ENCODE measurements at places on chromosomes 1 and 21.

DNA sequence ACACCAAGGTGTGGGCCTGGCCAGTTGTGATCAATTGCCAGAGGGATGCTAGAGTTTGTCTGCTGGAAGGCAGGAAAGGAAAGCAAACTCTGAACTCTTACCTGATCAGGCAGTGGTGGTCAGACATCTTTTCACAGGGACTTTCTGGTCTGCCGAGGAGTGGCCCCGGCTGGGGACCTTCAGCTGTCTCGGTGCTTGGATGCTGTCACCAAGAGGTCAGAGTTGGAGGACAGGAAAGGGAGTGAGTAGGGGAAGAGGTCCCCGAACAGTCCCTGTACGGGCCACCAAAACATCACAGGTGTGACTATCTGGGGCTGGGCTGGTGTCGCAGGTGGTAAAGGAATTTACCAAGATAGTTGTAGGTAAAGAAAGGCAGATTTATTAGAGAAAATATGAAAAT is 17.7 kb upstream of the METTL13 start:
- no peak overlapping the region for H3K4me3 ChIP-seq
- H3K27me3 ChIP-seq: peaks cover 36% of the 10 kb centered on the region
- no peaks in the 10 kb centered on the region for H3K36me3 ChIP-seq

DNA sequence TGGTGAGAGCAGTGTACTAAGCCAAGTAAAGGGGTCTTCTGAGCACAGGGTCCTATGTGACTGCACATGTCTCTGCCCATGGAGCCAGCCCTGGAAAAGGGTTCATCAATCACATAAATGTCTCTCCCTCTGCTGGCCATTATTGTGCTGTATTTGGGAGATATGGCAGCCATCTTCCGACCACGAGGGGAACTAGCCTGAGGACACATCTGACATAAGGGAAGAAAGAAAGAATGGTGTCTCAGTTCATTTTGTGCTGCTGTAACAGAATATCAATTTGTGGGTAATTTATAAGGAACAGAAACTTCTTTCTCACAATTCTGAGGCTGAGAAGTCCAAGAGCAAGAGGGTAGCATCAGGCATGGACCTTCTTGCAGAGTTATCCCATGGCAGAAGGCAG is 55.1 kb upstream of the GJA5 start:
- H3K27me3 ChIP-seq: peaks cover 35% of the 10 kb centered on the region
- no peak overlapping the region for H3K4me3 ChIP-seq
- no peaks in the 10 kb centered on the region for H3K4me1 ChIP-seq
- H3K27ac ChIP-seq: no peak overlapping the region

DNA sequence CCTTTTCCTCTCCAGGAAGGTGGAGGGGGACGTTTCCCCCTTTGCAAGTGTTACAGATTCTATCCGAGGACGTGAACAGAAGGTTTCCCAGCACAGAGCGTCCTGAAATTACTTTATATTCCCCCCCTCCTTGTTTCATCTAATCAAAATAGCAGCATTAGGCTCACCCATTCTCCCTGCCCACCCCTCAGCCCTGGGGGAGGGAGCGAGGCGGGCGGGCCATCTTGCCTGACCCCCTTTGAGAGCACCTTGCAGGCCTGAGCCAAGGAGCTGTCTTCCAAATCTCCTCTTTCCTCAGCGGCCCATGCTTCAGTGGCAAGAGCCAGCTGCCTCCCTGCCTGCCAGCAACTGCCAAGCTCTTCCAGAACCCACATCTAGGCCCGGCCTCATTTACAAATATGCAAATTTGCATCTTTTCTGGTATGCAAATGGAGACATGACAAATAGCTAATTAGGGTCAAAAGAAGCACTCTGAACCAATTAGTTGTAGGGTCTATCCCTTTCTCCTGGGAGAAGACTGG is 69.1 kb upstream of the POU3F1 start:
- DNase-seq: no peak
- no peaks in the 10 kb centered on the region for H3K36me3 ChIP-seq
- no peak overlapping the region for H3K4me3 ChIP-seq
- H3K27ac ChIP-seq: no peak overlapping the region
- peaks cover 11% of the 10 kb centered on the region for H3K27me3 ChIP-seq

GRCh38 chr1:39398278-39399021 is 93.0 kb upstream of the BMP8A start:
- peaks cover 24% of the 10 kb centered on the region for H3K36me3 ChIP-seq
- H3K4me1 ChIP-seq: peaks cover 76% of the 10 kb centered on the region
- peak overlapping the region; percentile 46 for H3K27ac ChIP-seq

- H3K27me3 ChIP-seq: no peaks in the 10 kb centered on the region
- H3K4me1 ChIP-seq: peaks cover 11% of the 10 kb centered on the region
- H3K4me3 ChIP-seq: no peak overlapping the region
- no peak overlapping the region for H3K27ac ChIP-seq
- peaks cover 3% of the 10 kb centered on the region for H3K36me3 ChIP-seq
Observed at GRCh38 chr1:89826594-89826993, 5.8 kb downstream of the LRRC8D start.

DNA sequence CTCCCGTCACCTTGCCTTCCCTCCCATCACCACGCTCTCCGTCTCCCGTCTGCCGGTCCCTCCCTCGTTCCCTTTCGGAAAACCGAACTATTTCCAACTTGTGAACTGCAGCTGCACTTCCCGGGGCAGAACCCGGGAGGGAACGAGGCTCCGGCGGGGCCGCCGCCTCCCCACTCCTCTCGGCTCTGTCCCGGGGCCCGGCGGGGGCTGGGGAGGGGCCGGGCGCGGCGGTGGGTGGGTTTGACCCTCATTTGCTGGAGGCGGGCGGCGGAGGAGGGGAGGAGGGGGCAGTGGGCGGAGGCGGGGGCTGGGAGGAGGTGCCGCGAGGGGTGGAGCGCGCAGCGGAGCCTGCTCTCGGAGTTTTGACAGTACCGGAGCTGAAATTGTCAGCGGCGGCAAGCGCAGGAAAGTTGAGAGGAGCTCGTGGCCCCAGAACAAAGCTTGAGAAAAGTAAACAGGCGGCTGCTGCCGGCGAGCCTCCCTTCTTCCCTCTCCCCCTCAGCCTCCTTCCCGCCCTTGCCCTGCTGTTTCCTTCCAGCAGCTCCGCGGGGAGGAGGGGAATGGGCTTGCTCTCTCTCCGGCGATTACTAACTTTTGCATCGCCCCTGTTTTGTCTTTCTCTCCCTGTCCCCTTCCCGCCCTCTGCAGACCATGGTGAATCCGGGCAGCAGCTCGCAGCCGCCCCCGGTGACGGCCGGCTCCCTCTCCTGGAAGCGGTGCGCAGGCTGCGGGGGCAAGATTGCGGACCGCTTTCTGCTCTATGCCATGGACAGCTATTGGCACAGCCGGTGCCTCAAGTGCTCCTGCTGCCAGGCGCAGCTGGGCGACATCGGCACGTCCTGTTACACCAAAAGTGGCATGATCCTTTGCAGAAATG is 2.9 kb downstream of the LMO4 start:
- H3K36me3 ChIP-seq: peaks cover 9% of the 10 kb centered on the region
- peaks cover 55% of the 10 kb centered on the region for H3K4me1 ChIP-seq
- peak overlapping the region; percentile 97 for H3K4me3 ChIP-seq
- H3K27me3 ChIP-seq: no peaks in the 10 kb centered on the region

GRCh38 chr1:206714331-206715058 is 29.8 kb downstream of the MAPKAPK2 start:
- H3K4me1 ChIP-seq: peaks cover 88% of the 10 kb centered on the region
- peak overlapping the region; percentile 100 for H3K27ac ChIP-seq
- no peaks in the 10 kb centered on the region for H3K27me3 ChIP-seq

DNA sequence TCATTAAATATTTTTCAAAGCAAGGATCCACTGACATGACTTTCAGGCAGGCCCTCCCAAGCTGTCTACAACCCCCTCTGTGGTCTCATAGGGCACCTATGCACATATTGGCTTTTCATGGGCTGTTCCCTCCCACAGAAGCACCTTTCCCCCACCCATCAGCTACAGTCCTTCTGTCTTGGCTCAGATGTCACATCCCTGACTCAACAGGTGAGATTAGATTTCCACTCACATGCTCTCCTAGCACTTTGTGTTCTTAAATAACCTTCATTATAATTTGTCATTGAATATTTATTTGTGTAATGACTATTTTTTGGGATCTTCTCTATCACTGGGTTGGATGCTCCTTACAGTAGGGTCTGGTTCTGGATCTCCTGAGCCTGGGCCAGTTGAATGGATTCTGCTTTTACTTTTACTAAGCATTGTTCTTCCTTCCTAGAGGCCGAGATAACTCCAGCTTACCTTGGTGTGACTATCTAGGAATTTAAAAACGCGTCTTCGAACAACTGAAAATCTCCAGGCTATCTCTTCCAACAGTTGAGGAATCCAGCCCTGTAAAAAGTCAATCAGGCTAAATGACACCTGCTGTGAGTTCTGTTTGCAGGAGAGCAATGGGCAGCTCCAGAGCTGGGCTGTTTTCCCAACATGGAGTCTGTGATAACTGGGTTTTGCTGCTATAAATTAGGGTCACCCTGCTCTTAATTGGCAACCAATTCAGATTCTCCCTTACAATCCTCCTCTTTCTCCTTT is 16.2 kb downstream of the ROR1 start:
- H3K4me3 ChIP-seq: no peak overlapping the region
- H3K27ac ChIP-seq: no peak overlapping the region
- no peaks in the 10 kb centered on the region for H3K36me3 ChIP-seq
- peaks cover 45% of the 10 kb centered on the region for H3K27me3 ChIP-seq
- no peak for DNase-seq

- peak overlapping the region; percentile 13 for H3K27ac ChIP-seq
- H3K4me1 ChIP-seq: peaks cover 68% of the 10 kb centered on the region
- no peaks in the 10 kb centered on the region for H3K27me3 ChIP-seq
Observed at GRCh38 chr1:230144010-230144614, 77.1 kb downstream of the GALNT2 start.

DNA sequence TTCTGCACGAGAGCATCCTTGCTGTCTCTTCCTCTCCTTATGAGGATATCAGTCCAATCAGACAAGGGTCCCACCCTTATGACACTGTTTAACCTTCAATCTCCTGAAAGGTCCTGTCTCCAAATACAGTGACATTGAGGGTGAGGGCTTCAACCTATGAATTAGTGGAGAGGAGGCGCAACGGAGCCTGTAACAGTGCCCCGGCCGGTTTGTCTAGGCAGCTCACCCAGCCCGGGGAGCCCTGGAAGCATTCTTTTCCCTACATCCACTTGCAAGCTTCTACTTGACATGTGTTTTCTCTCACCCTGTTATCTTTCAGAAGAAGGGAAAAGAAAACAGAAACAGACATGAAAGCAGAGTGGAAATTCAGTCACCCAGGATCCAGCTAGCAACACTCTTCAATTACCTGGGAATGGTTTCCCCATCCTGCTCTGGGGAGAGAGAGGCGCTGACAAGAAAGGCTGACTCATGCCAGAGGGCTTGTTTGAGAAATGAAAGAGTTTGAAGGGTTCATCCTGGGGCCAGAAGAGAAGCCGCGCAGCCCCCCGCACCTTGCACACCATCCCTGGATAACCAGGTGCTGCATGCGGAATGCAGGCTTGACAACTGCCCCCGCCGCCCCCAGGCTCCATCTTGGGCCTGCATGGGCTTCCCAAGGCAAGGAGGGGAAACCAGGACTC is 394.9 kb downstream of the NPHP4 start:
- no peaks in the 10 kb centered on the region for H3K4me1 ChIP-seq
- no peaks in the 10 kb centered on the region for H3K36me3 ChIP-seq
- peaks cover 56% of the 10 kb centered on the region for H3K27me3 ChIP-seq
- H3K4me3 ChIP-seq: no peak overlapping the region
- no peak for DNase-seq

GRCh38 chr1:64183395-64184002 is 19.9 kb upstream of the UBE2U start:
- no peak for DNase-seq
- H3K36me3 ChIP-seq: no peaks in the 10 kb centered on the region
- no peaks in the 10 kb centered on the region for H3K4me1 ChIP-seq
- H3K4me3 ChIP-seq: no peak overlapping the region
- no peak overlapping the region for H3K27ac ChIP-seq
- peaks cover 20% of the 10 kb centered on the region for H3K27me3 ChIP-seq

DNA sequence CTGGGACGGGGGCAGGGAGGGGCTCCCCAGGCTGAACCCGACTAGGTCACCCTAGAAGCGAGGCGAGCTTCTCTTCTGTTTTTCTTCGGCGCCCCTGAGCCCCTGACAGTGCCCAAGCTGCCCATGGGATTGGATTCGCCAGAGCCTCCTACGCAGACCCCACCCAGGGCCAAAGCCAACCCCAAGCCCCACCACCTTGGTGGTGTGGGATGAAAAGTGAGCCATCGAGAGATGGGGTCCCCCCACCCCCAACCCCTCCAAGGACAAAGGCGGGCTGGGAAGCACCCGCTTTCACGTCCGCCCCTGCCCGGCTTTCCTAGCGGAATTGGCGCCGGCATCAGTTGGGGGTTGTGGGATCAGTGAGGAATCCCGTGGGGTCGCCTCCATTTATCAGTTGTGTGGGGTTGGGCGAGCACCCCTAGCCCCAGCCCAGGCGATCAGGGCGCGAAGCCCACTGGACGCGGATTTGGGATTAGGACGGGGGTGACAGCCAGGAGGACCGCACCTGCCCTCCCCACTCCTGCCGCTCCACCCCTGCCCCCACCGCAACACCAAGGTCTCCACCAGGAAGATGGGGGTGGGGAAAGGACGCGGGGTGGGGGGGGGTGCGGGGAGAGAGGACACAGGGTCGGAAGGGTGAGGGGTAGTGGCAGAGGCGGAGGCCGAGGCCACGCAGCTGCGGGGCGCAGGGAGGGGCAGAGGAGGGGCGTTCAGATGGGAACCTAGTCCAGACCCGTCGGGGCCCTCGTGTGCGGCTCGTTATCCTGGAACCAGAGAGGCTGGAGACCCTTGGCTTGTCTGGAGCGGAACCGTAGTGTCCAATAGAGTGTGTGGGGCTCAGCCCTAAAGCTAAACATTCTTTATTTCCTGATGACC is 4.4 kb downstream of the TSPEAR start:
- peaks cover 100% of the 10 kb centered on the region for H3K27me3 ChIP-seq
- H3K36me3 ChIP-seq: peaks cover 3% of the 10 kb centered on the region
- peaks cover 27% of the 10 kb centered on the region for H3K4me1 ChIP-seq
- no peak overlapping the region for H3K4me3 ChIP-seq
- no peak overlapping the region for H3K27ac ChIP-seq

- H3K27me3 ChIP-seq: peaks cover 42% of the 10 kb centered on the region
- no peak for DNase-seq
- no peak overlapping the region for H3K27ac ChIP-seq
- H3K4me3 ChIP-seq: no peak overlapping the region
- H3K4me1 ChIP-seq: no peaks in the 10 kb centered on the region
Observed at GRCh38 chr1:1430992-1431844, 4.3 kb upstream of the VWA1 start.

GRCh38 chr21:33470701-33471100 is 9.1 kb downstream of the TMEM50B start:
- peaks cover 8% of the 10 kb centered on the region for H3K36me3 ChIP-seq
- no peak overlapping the region for H3K4me3 ChIP-seq
- H3K27me3 ChIP-seq: no peaks in the 10 kb centered on the region
- no peak overlapping the region for H3K27ac ChIP-seq
